ENCODE measurements at places on chromosomes 2 and 18.

- peak; percentile 62 for DNase-seq
Observed at GRCh38 chr2:5914811-5915611, 222.8 kb downstream of the SOX11 start.

- no peak for DNase-seq
Observed at GRCh38 chr2:73998451-73998850, 13.7 kb downstream of the TET3 start.

- no peak for DNase-seq
Observed at GRCh38 chr18:56835331-56835730, 184.2 kb downstream of the WDR7 start.

- no peak for DNase-seq
Observed at GRCh38 chr2:225667445-225667844, 267.9 kb downstream of the NYAP2 start.

DNA sequence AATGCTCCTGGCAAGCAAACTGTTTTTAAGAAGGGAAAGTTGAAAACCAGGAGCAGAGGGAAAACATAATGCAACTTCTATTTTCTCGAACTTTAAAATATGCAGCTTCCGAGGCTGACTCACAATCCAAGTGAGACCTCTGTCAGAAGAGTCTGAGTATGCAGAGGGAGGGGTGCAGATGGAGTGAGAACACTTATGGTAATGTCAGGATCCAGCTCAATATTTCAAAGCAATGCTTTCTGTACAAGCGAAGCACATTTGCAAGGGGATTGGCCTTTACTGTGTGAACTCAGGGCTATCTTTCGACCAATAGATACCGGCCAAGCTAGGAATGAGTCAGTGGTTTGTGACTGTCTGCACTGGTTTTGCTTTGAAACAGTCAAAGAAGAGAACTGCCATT is 242.7 kb downstream of the CNTNAP5 start:
- DNase-seq, result peak; percentile 28

GRCh38 chr2:225599856-225600255 is 200.3 kb downstream of the NYAP2 start:
- no peak for DNase-seq

- DNase-seq, result no peak
Observed at GRCh38 chr2:65081232-65081685, 25.0 kb downstream of the CEP68 start.

Data from T1000 (cell line).